ENCODE measurements at places on chromosomes 2 and 18.

GRCh38 chr2:236176417-236176816 lies 8.2 kb upstream of the GBX2 start:
- DNase-seq = no peak

DNA sequence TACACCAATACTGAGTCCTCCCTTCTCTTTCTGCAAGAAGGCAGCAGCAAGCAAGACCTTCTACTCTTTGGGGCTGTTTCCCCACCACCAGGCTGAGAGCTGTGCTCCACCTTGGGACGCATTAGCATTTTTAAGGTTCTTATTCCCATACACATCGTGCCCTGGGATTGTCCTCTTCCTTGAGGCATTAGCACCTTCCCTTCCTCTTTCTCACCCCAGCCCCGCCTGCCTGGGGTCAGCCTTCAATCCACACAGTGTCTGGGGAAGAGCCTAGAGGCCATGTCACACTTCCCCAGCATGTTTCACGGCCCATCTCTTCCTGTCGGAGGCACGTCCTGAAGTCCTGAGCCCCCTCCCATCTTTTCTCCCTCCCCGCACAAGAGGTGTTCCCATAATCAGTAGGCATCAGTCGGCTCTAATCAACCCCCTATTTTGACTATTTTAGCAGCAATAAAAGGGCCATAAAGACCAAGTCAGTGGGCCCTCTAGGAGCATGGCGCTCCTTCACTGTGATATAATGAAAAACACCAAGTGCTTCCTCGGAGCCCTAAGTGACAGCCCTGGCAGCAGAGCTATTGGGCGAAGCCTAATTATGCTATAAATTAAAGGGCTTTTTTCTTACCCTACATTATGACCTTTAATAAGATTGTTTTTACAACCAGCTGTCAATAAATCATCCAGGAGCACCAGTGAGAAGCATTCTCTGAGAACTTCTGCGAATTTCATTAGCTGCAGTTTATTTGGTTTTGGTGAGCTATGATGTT lies 55.0 kb upstream of the PKDCC start:
- DNase-seq = no peak

- DNase-seq = no peak
These were observed 112.2 kb downstream of the VAPA start for GRCh38 chr18:10025711-10026670.

GRCh38 chr2:1420746-1421480 lies 7.7 kb downstream of the TPO start:
- no peak for DNase-seq

DNA sequence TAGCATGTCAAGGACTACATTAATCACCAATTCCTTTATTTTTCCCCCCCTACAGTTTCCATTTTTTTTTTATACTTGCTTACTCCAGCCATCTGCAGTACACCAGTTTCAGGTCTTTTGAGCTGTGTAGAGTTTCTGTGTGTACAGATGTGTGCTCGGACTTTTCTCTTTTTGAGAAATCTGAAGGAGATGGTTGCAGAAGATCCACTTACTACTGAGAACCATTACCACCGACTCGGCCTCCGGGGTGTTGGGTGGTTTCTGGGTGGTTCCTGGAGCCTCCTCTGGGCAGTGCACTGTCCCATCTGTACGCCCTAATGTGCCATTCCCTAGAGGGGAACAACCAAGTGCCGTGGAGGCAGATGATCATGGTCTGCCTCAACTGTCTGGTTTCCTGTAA lies 15.4 kb upstream of the LYPD6B start:
- DNase-seq = no peak

DNA sequence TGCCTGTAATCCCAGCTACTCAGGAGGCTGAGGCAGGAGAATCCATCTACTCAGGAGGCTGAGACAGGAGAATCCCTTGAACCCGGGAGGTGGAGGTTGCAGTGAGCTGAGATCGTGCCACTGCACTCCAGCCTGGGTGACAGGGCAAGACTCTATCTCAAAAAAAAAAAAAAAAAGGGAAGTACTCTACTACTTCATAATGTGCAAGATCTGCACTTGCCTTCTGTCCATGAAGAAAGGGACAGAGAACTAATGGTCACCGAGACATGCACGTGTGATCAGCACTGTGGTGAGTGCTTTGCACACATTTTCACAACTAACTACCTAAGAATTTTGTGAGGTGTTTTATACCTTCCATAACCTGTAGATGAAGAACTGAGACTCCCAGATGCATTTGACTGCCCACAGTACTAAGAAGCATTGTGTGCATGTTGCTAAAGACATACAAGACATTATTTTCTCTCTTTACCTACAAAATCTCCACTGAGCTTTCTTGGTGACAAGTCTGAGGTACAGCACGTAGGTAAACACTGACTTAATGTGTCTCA lies 784.8 kb upstream of the ID2 start:
- no peak for DNase-seq

DNA sequence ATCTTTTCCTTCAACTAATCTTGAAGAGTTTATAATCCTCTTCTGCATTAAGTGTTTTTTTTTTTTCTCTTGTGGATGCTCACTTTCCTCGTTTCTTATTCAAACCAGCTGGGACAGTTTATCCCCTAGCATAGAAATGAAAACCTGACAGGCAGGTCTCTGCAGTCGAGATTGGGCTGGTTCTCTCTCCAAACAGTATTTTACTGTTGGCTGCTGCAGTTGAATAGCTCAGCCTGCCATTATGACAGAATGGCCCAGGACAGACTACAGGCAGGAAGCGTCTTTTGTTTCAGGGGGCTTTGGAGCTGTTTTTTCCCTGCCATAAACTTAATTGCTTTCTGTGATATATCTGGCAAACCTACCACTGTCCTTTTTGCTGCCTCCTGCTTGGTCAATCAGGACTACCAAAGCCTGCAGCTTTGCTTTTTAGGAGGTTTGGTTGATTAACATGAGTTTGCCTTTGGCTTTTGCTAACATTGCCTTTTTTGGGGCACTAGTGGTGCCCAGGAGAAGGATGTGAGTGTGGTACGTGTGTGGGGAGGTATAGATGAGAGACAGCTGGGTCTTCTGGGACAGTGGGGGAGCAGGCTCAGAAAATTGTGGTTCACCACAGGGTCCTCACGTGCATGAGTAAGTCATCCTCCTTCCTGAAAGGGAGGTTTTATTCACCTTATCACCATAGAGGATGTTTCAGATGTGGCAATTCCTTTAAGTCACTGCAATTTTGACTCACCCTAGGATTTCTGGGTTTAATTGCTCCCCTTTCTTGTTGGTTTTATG lies 128.7 kb downstream of the LYPD6B start:
- peak; percentile 59 for DNase-seq

GRCh38 chr18:3648200-3648599 lies 198.2 kb downstream of the TGIF1 start:
- no peak for DNase-seq

- peak; percentile 6 for DNase-seq
These were observed 164.6 kb upstream of the TRIB2 start for GRCh38 chr2:12552092-12552491.

DNA sequence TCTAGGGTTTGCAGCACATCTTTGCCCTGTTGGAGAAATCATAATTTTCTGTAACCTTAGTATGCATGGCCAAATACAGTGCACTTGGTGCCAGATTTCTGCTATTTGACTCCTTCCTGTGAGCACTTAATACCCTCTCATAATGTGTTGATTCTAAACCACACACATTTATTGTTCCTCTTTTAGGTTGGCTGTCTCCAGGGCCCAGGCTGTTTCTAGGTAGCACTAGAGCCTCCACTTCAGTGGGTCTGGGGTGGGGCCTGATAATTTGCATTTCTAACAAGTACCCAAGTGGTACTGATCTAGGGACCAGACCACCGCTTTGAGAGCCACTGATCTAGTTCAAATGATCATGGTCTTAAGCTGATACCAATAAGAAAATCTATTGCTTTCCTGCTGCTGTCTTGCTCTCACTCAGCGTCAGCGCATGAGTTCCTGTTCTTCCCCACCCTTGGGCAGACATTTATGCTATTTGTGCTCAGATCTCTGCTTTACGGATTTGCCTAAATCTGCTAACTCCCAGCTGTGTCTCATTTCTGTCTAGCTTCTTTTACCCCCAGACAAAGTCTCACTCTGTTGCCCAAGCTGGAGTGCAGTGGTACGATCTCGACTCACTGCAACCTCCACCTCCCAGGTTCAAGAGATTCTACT lies 7.4 kb downstream of the PTRHD1 start:
- no peak for DNase-seq

DNA sequence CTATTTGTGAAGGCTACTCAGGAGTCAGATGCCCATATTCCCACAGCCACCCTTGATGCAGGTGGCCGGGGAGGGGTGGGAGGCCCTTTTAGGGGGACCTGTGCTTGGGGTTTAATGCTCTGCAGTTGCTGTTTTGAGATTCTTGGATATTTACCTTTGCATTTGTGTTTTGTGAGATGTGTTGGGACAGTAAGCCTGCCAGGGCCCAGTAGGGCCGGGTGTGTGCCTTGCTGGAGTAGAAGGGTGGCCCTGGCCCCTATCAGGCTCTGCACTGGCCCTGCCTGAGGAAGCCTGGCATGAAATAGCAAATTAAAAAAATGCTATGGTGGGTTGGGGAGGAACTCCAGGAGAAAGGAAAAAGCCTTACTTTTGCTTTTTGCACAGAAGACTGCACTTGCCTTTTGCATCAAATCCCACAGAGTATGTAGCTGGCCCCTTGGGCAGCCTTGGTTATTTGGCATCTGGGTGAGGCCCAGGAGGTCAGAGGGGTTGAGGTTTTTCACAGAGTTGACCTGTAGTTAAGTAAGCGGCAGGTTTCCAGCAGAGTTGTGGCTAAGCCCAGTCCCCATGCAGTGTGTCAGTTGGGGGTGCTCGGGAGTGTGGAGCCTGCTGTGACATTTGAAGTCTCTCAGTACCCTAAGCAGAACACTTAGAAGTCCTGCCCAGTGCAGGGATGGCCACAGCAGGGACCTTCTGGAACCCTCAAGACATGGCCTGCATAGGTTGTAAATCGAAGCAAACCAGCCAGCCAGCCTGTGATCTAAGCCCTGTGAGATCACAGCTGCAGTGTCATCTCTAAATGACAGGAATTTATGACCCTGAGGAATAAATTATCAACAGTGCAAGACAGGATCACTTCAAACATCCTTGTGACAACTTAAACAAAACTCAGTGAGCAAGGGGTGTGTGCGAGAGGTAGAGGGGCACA lies 68.8 kb downstream of the SH3RF3 start:
- no peak for DNase-seq

DNA sequence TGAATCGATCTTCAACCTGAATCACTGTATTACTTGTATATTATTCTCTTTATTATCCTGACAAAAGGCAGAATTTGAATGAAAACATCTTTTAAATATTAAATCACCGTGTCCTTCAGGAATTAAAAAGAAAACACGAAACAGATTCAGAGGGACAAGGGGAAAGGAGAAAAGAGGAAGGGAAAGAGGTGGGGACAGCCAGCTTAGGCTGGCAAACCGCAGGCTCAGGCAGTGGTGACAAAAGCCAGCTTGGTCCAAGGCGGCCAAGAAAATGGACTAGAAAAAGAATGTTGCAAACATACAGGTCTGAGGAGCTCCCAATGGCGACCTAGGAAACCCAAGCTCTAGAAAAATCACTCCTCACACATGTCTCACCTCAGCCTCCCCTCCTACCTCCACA lies 6.8 kb downstream of the B4GALT6 start:
- DNase-seq = no peak

DNA sequence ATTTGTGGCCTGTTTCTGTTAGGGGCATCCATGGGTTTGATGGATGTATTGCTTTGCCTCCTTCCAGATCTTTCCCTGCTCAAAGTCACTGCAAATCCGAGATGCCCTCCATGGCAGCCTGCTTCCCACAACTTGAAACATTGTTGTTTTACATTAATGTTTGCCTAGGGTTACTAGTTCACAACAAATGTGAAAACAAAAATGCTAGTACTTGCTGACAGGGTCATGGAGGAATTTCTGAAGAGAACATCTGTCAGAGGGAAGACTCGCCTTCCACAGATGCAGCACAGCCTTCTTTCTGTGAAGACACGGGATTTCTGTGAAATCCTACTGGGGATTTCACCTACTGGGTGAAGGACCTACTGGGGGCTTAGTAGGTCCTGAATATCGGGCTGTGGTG lies 260.0 kb upstream of the FN1 start:
- DNase-seq = no peak

GRCh38 chr2:39587641-39588040 lies 78.1 kb upstream of the TMEM178A start:
- no peak for DNase-seq

DNA sequence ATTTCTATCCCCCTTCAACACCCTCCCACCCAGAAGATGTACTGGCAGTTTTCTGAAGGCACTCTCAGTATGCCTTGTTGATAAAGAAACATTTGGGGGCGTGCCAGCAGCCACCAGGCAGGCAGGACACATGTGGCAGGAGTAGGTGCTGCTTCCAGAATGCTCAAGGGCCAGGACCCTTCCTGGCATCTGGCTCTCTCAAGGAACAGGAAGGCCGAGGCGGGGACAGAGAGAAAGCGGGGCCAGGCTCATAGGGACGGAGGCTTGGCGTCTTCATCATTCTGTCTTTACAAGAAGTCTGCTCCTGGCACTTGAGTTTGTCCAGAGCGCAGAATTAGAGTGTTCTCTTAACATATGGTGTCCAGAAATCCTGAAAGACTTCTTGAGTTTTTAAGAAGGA lies 121.6 kb downstream of the FAM210A start:
- DNase-seq = no peak

GRCh38 chr18:48292229-48292628 lies 117.0 kb downstream of the ZBTB7C start:
- no peak for DNase-seq

- no peak for DNase-seq
These were observed 23.9 kb downstream of the CFAP65 start for GRCh38 chr2:219017201-219017931.

GRCh38 chr2:219273937-219274336 lies 5.2 kb upstream of the DNAJB2 start:
- DNase-seq = no peak

DNA sequence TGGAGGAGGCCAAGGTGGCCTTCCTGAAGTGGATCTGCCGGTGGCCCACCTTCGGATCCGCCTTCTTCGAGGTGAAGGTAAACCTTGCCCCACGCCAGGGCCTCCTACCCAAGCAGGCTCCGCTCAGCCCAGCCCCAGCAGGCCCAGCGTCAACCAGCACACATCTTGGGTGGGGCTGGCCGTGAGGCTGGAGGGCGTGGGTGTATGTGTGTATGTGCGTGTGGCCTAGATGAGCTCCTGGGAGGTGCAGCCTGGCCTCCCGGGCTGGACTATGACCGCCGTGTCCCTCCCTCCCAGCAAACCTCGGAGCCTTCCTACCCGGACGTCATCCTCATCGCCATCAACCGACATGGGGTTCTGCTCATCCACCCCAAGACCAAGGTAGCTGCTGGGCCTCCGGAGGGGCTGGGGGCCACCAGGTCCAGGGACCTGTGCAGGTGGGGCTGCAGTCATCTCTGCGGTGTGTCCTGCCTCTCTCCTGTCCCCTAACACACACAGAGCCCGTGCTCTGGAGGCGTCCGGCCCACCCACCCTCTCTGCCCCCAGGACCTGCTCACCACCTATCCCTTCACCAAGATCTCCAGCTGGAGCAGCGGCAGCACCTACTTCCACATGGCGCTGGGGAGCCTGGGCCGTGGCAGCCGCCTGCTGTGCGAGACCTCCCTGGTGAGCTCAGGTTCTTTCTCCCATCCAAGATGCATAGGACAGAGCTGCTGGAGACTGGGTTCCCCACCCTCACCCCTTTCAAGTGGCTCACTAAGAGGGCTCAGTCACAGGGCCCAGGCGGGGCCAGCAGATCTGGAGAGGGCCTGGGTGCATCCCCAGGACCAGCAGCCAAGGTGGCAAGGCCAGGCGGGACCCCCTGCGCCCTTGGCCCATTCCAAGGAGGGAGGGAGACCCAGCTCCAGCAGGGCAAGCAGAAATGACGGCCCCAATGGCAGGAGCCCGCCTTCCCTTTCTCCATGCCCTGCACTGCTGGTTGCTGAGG lies 9.4 kb upstream of the GPR17 start:
- no peak for DNase-seq

GRCh38 chr2:218959761-218960308 lies 369 bp downstream of the CDK5R2 start:
- no peak for DNase-seq
